CD4-positive, alpha-beta T cell treated with Interleukin-15 for 4 hours (primary cell): ENCODE measurements at places on chromosomes 5 and 9.

DNA sequence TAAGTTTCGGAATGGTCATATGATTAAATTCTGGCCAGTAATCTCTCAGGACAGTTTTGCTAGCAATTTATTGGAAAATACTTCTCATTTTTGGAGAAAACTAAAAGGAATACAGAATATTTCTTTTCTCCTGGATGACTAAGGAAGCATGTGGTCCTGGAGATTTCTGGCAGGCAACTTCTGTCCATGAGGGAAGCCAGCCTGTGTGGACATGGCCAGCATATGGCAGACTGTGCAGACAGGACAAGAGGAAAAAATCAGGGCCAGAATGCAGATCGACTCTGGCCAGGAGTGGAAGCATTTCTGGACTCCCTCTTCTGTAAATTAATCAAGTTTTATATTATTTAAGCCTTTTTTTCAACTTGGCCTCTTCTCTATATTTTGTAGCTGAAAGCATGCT lies 100.4 kb upstream of the CDH18 start:
- no peak for DNase-seq

GRCh38 chr9:84327184-84327583 lies 13.4 kb downstream of the SLC28A3 start:
- DNase-seq, result no peak

DNA sequence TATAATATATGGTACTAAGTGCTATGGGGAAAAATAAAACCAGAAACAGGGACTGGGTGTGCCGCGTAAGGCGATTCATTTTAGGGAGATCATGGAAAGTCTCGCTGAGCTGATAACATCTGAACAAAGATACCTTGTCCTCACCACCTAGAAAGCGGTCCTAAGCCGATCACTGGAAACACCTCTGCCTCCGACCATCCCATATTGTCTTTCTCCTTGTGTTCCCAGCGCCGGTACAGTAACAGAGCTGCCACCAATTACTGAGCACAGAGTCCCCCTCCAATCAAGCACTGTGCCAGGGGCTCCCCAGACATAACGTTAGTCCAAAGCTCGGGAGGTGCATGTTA lies 704 bp downstream of the CCDC112 start:
- DNase-seq, result no peak

DNA sequence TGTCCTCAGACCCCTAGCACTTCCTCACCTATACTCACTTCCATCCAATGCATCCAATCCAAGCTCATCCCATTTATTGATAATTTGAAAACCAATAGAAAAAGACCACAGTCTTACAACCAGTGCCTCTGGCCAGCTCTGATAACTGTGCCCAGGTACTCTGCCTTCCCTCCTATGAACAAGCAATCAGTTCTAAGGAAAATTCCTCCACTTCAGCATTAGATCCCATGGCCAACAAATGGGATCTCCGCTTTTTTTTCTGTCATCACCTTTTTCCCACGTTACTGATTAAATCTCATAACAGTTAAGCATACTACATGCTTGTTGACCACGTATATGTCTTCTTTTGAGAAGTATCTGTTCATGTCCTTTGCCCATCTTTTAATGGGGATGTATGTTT lies 41.7 kb upstream of the GLIS3 start:
- DNase-seq, result no peak

GRCh38 chr9:131045300-131046092 lies 36.5 kb downstream of the LAMC3 start:
- DNase-seq, result no peak

DNA sequence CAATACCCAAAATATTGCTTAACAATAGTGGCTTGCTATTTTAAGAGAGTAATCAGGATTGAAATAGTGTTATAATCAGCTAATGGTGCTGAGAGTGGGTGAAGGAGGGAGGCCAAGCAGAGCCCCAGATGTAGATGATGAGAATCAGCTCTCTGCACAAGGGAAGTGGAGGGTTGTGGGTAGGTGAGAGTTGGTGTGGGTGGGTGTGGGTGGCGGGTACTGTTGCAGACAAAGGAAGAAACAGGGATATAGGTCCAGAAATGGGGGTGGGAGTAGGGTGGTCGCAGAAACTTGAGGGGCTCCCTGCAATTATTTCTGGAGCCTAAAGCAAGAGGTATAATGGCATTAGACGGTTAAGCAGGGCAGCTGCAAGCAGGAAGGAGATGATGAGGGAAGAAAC lies 7.4 kb upstream of the ADCY2 start:
- no peak for DNase-seq

DNA sequence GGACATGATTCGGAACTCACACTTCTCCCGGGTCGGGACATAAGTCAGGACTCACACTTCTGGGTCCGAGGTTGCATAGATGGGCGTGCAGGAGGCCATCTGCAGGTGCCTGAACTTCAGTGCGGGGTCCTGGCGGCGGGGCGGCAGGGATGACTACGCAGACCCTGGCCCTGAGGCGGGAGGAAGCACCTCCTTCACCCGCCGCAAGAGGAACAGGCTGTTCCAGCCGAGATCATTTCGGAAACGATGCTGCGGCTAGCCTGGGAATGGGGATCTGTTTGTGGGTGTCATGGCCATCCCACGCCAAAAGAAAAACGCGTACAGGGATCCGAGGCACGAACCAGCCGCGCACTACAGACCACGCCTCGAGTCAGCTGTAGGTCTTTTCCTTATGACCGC lies 196.6 kb downstream of the TTLL11 start:
- no peak for DNase-seq

GRCh38 chr9:15882328-15882727 lies 329.5 kb downstream of the CCDC171 start:
- DNase-seq, result no peak

DNA sequence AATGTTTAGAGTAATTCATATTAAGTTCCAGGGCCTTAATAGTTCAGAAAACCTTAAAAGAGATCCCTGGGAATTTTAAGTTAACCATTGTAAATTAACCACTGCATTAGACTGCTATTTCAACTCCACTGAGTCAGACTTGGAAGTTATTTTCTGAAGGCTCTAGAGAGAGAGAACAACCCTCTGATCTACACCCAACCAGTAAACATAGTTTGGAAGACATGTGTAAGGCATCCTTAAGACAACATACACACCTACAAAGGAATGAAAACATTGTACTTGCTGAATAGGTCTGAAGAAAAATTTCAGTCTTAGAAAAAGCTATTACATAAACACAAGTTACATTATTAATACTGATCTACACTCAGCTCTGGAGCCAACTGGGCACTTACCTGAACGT lies 158.2 kb upstream of the FST start:
- DNase-seq, result no peak

- no peak for DNase-seq
Measured at GRCh38 chr9:132546148-132547051, 36.0 kb upstream of the BARHL1 start.
